Activated naive CD8-positive, alpha-beta T cell treated with anti-CD3 and anti-CD28 coated beads, Interleukin-2, amount 50 U/mL, for 16 hours (primary cell): ENCODE measurements at places on chromosomes 7 and 10.

DNA sequence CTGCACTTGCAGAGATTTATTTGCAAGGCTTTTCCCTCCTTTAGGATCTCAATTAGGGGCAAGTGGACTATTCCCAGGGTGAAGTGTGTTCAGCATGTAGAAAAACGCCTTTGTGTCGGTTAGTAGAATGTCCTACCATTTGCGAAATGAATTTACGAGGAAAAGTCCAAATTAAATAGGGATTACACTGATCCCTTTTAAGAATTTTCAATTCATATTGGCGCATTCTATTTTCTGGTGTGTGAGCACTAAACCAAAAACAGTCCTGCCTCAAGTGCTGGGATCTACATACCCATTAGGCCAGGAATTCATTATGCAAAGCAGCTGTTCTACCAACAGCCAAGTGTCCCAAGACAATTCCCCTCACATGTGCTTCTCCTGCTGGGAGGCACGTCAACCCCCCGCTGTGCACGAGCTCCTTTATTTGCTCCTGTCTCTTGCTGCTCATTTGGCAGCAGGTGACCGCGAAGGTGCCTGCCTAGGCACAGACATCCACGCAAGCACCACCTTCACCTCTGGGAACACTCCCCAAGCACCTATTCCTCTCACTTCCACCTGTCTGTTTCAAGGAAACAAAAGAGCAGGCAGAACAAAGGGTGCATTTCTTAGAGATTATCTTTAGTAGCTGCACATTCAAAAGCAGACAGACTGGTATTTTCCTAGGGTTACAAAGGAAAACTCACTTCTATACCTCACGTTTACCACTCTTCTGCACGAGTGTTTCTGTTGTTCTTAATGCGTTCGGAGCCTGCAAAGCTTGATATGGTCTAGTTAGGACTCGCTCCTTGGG lies 134.6 kb upstream of the FGFR2 start:
- DNase-seq: no peak

- DNase-seq: no peak
Measured at GRCh38 chr10:48343106-48343505, 36.6 kb downstream of the MAPK8 start.

GRCh38 chr10:59206204-59206720 lies 29.8 kb downstream of the PHYHIPL start:
- DNase-seq: no peak

DNA sequence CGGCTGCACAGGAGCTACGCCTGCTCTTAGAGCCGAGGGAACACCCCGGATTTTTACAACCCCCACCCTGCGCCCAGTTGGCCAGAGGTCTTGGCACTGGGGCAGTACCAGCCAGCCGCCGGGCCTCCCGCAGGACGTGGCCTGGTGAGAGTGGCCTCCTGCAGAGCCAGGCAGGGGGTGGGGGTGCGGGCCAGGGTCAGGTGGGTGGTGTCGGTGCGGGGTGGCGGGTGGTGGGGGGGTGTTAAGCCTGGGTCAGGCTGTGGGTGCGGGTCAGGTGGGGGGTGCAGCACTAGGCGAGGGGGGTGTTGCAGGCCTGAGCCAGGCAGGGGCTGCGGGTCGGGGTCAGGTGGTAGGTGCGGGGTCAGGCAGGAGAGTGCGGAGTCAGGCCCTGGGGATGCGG lies 647 bp downstream of the ECHS1 start:
- no peak for DNase-seq

- DNase-seq: no peak
Measured at GRCh38 chr7:147607157-147607800, 983.3 kb upstream of the C7orf33 start.
